ENCODE measurements at places on chromosomes 1 and 21.

DNA sequence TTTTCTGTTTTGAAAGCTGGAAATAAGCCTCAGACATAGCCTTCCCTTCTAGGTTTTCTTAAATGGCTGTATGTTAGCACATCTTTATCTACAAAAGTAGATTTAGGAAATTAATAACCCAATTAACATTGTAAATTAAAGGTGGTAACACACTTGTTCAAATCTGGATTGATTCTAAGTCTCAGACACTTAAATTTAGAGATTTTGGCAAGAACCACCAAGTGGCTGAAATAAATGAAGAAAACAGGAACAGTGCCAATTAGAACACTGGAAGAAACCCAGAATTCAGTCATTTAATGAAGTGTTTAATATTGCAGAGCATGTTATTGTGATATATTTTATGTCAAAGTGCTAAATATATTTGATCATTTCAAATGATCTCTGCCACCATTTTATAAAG is 628.2 kb downstream of the USP25 start:
- no peak for DNase-seq

DNA sequence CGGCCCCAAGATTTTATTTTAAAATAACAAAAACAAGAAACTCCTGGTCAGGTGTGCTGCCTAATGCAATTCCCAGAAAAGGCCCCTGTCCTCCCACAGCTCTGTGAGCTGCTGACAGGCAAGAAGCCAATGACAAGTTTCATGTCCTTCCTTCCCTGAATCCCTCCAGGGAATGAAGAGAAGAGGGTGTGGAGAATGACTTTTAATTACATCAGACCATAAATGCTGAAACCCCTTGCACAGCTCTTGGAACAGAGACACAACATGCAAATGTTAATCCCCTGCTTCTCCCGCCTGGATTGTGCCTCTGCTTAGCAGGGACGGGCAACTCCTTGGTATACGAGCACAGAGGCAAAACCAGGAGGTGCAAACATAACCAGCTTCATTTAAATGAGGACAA is 228.1 kb upstream of the CAMK1G start:
- no peak for DNase-seq

GRCh38 chr1:15762546-15762945 is 4.0 kb downstream of the FBLIM1 start:
- no peak for DNase-seq

DNA sequence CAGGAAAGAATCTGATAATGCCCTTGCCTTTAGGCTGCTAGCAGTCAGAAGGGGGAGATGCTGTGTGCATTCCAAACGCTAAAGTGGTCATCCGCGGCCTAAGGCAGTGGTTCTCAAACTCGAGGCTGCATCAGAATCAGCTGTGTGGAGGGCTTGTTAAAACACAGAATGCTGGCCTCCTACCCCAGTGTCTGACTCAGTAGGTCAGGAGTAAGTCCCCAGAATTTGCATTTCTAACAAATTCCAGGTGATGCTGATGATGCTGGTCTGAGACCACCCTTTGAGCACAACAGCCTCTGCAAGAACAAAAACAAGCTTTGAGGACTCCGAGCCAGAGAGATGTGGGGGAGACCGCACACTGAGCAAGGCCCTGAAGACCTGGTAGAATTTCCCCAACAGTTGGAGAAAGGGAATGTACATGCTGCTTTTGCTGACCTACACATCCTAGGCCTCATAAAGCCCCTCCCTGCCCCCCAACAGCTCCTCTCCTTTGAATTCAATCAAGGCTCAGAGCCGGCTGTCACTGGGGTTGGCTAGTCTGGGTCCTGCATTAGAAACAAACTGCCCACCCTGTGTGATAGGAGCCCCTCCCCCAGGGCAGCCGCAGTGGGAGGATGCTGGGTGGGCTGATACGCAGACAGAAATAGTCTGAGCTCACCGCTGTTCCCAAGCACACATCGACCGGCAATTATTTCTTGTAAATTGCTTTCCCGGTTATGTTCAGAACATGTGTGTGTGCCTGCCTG is 27.1 kb downstream of the SHISAL2A start:
- DNase-seq = no peak

- no peak for DNase-seq
Observed at GRCh38 chr1:22533244-22533895, 29.9 kb upstream of the EPHA8 start.

- no peak for DNase-seq
Observed at GRCh38 chr21:15010645-15011044, 54.2 kb downstream of the NRIP1 start.

- DNase-seq = no peak
Observed at GRCh38 chr21:39137248-39138178, 45.7 kb downstream of the PSMG1 start.

GRCh38 chr21:46268371-46268770 is 17.0 kb downstream of the MCM3AP start:
- no peak for DNase-seq

DNA sequence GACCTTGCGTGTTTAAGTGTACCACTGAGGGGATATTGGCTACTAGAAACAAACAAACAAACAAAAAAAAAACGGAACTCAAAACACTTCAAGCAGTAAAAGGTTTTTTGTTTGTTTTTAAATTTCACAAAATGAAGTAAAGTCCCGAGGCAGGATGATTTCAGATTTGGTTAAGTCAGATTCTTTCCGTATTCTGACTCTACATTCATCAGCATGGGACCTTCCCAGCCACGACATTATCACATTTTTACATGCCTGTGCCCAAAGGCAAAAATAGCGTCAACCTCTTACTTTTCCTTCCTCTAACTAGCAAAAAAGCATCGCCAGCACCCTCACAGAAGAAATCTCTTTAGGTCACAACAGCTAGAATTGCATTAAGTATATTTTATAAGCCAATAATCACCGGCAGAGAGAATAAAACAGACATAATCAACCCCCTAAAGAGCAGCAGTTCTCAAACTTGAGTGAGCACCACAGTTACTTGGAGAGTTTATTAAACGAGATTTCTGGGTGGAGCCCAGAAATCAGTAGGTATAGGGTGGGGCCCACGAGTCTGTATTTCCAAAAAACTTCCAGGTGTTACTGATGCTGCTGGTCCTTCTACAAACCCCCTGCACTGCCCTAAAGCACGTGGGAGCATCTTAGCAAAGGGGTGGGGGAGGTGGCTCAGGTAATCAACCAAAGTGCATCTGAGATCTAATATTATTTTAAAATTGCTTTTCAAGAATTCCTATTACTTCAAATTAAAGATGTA is 227.6 kb downstream of the RGS7 start:
- DNase-seq = no peak

- no peak for DNase-seq
Observed at GRCh38 chr1:110380672-110381283, 10.0 kb downstream of the SLC16A4 start.

DNA sequence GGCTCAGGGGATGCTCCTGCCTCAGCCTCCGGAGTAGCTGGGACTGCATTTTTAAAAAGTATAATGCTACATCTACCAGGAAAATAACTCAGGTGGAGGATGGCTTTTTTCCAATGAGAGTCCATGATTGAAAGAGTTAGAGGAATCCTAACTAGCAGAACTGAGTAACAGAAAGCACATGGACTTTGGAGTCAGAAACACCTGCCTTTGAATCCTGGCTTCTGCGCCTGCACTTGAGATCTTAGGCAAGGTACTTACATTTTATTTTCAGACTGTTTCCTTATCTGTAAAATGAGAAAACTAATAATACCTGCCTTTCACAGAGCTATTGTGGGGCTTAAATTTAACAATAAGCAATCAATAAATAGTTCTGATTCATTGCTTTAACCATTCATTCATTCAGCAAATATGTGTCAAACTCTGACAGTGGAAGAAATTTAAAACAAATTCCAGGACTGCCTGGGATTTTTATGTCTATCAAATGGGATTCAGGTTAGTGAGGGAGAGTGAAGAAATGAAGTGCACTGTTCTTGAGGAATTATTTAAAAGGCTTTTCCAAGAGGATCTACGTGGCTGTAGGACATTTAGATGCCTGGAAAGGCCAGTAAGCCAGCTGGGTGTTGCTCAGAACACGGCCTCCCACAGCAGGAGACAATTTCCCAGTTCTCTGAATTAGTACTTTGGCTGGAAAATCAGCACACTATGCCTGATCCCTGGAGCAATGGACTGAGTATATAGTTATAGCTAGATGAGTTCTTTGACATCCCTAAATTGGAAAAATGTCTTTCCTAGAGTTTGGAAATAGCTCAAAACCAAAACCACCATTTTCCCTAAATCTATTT is 12.8 kb upstream of the LBR start:
- DNase-seq = no peak

GRCh38 chr1:8416881-8417280 is 99.0 kb downstream of the SLC45A1 start:
- no peak for DNase-seq

- peak; percentile 12 for DNase-seq
Observed at GRCh38 chr1:94039514-94039870, 81.5 kb downstream of the ABCA4 start.

- DNase-seq = no peak
Observed at GRCh38 chr1:33122483-33123178, 41.7 kb downstream of the AZIN2 start.

- DNase-seq = no peak
Observed at GRCh38 chr1:228356897-228357680, 49.5 kb downstream of the TRIM11 start.

DNA sequence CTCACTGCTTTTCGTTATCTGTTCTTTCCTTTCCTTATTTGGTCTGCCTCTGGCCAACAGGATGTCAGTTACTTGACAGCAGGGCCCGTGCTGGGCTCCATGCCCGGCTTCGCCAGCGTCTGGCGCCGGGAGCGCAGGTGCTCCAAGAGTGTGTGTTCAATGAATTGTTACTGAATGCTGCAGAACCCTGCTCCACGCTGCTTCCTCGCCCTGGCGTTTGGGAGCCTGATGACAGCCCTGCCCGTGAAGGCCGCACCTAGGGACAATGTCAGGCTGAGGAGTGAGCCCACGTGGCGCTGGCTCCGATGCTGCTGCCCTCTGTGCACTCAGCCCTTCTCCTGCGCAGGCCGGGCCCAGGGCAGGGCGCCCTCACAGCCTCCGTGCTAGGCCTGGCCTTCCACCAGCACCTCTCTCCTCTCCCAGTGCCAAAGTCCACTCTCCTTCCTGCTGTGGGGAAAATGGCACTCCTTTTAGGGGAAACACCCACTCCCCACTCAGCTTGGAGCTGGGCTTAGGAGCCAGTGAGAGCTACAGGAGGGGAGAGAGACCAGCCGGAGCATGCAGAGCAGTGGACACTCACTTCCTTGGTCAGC is 51.4 kb downstream of the ACBD3 start:
- DNase-seq = no peak

- no peak for DNase-seq
Observed at GRCh38 chr1:231822041-231822440, 195.5 kb downstream of the DISC1 start.

DNA sequence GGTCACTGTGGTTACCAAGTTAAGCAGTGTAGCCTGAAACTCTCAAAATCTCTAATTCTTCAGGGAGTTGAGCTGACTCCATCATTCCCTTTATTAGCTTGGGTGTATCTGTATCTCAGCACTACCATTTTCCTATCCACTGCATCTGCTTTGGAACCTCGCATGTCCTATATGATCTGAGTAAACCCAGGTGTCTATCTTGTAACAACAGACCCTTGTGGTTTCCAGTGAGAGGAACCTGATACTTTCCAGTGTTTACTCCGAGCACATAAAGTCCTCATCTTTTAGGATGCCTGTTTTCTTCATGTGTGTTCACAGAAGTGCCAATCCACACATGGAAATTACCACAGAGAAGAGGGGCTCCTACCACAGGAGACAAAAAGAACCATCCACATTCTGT is 650.4 kb downstream of the LMO4 start:
- no peak for DNase-seq

DNA sequence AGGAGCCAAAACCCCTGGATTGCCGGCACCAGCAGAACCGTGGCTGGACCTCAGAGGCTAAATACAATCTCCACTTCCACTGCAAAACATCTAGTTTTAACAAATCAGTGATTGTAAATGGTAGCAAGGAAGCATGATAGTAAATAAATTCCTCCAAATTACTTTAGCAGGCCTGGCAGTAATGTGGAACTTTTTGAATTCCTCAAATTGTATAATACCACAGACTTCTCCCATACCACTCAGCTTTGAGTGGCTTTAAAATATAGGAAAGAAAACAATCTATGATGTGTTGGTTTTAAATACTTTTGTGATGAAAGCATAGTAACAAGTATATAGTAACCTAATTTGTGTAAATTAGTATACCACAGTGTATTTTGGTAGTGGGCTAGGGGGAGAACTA is 34.1 kb downstream of the NIBAN1 start:
- DNase-seq = no peak

DNA sequence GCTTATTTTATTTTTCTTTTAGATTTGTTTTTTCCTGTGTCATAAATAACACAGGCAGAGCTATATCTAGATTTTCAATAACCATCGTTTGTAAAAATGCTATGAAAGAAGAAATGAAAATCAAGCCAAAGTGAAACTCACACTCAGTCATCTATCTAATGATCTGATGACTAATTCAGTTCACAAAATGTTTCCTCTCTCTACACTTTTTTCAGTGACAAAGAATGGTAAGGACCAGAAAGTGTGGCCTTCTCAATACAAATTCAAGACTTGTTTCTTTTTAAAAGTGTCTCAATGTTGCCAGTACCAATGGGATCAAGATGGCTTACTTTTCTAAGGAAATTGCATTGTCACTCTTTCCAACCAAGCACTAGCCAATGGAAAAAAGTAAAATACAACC is 282.8 kb upstream of the PKN2 start:
- no peak for DNase-seq

DNA sequence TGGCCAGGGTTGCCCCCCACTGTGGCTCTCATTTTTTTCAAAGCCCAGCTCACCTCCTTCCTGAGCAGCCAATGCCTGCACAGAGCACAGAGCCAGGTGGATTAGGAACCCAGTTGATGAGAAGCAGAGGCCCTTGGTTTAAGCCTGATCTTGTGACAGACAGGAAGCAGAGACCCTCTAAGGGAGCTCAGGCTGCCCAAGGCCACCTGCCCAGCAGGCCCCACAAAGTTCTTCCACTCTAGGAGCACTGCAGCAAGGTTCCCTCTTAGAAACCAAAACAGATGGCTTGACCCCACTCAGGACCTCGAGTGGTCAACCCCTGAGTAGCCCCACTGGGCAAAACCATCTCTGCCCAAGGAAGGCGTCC is 25.5 kb upstream of the PRSS38 start:
- no peak for DNase-seq

DNA sequence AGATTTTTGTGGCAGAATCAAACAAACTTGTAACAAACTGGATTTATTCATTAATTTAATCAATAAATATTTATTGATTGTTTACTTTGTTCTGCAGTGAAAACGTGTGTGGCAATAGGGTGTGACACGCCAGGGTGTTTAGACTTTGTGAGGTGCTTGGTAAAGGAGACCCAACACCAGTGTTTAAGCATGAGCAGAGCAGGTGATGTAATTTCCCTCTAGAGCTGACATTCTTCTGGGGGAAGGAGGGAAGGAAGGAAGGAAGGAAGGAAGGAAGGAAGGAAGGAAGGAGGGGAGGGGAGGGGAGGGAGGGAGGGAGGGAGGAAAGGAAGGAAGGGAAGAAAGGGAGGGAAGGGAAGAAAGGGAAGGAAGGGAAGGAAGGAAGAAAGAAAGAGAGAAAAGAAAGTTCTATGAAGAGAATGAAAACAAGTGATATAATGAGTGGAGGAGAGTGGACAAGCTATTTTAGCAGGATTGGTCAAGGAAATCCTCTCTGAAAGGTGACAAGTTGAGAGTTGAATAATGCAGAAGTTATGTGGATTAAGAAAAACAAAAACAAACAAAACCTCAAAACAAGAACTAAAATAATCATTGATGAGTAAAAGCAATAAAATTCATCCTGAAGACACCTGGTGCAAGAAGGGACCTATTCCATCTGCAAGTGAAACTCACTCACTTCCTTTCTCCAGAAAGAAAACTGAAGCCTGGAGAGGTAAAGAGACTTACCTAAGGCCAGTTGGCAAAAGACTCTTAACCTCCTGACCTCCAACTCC is 60.8 kb downstream of the TSEN15 start:
- DNase-seq = no peak
